ENCODE measurements at places on chromosomes 3 and 15.

- no peak for DNase-seq
Measured at GRCh38 chr3:145457825-145458552, 703.0 kb downstream of the PLOD2 start.

- no peak for DNase-seq
Measured at GRCh38 chr3:157500232-157500631, 3.0 kb downstream of the VEPH1 start.

- no peak for DNase-seq
Measured at GRCh38 chr3:123401836-123402530, 46.9 kb downstream of the ADCY5 start.

GRCh38 chr15:52923626-52924025, 133.5 kb upstream of the ONECUT1 start:
- no peak for DNase-seq

DNA sequence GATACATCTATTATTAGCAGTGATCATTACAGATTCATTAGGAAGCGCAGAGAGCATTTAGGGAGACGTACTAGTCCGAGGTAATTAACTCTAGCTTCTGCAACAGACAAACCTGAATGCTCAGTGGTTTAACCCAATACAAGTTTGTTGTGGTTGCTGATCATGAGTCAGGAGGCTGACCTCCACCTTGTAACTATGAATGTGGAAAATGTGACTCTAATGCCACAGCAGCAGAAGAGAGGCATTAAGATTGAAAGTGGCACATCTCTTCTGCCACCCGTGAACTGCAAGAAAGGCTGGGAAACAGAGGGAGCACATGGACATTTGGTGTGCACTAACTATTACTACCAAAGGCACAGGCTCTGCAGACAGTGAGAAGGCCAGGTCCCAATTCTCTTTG, 71.2 kb upstream of the C3orf80 start:
- no peak for DNase-seq

DNA sequence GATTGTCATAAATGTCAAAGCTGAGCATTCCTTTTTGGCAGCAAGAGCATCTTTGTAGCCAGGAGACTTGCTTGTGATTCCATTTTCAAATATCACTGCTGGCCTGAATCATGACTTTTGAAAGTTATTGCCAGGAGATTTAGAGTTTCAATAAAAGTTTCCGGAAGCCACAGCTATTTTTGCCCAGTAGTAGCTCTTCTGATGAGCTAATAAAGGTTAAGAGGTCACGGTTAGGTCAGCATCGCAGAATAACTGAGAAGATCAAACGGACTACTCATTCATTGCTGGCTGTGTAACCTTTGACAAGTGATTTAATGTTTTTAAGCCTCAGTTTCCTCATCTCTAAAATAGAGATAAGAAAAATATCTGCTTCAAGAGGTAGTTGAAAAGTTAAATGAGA, 105.1 kb upstream of the ETV5 start:
- DNase-seq: no peak

GRCh38 chr3:151085227-151085888, at the start of gene MED12L:
MED12L (plus strand) TSS chr3:151085664; CDS start chr3:151086927, 1,263 bp downstream.
- no peak for DNase-seq

DNA sequence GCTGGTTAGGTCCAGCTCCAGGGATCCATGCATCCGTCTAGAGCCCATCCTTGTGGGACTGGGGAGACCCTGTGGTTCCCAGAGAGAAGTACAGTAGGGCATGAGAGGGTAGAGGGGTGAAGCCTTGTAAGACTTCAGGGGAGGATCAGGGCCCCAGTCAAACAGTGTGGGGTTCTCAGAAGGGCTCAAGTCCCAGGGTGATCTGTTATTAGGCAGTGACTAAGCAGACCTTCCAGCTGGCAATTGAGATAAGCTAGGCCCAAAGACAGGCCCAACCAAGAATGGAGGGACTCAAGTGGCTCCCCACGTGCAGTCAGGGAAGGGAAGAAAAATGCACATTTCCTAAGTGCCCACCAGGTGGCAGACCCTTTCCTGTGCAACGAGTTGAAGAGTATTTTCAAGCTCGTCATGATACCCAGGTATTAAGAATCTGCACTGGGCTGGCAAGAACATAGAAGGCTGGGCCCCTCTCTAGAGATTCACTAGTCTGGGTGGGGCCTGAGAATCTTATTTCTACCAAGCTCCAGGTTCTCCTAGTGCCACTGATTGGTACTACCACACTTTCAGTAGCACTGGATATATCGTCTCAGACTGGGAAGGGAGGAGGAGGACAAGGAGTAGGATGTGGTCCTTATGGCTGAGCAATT, 240.8 kb downstream of the NR1D2 start:
- no peak for DNase-seq

DNA sequence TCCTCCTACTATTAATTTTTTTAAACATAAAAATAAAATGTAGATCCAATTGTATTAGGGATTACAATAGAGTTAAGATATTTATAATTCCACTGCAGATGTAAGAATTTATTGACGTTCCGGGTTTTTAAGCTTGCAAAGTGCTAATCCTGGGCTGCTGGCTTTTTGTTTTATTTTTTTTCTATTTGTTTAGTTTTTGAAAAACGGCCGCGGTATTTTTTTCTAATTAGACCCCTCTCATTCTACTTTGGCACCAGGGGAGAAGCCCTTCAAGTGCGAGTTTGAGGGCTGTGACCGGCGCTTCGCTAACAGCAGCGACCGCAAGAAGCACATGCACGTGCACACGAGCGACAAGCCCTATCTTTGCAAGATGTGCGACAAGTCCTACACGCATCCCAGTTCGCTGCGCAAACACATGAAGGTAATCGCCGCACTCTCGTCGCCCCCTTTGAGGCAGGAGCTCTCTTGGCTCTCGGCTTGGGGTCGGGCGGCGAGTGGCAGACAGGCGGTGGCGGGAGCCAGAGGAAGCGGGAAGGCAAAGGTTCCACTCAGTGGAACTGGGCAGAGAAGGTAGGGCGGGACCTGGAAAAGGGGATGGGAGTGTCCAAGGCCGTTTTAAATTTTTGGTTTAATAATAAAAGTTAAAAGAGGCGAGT, 3.2 kb downstream of the ZIC1 start:
- DNase-seq: no peak

GRCh38 chr3:40843208-40843624, 318.5 kb downstream of the ZNF621 start:
- no peak for DNase-seq

DNA sequence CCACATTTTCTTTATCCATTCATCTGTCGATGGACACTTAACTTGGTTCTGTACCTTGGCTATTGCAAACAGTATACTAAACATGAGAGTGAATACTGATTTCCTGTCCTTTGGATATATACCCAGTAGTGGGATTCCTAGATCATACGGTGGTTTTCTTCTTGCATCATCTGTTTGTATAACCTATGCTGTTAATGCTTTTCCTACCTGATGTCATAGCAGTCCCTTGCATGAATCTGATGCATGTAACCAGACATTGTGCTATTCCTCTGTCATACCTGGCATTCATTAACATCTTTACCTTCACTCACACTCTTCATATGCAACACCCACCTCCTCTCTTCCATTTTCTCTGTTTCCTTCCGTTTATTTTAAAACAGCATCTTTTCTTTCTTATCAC, 185.2 kb downstream of the KLHL25 start:
- no peak for DNase-seq

GRCh38 chr3:140920029-140920428, 21.6 kb upstream of the SLC25A36 start:
- no peak for DNase-seq

DNA sequence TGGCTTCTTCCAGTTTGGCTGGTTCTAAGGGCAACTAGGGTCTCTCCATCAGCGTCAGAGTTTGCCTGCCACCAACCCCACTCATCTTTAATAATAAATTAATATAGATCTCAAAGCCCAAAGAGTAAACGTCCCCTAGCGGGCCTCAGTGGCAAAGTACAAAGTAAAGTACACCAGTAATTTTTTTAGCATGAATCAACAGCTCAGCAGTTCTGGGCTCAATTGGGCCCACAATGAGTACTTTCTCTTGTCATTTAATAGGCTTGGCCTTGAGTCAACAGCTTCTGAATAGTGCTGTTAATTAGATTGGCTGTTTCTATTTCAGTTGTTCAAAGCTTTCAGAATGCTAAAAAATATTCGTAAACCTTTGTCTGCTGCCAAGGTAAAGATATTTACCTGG, 89.0 kb upstream of the PFN2 start:
- DNase-seq: no peak

- no peak for DNase-seq
Measured at GRCh38 chr3:150775001-150775599, 12.1 kb upstream of the SIAH2 start.

- DNase-seq: no peak
Measured at GRCh38 chr15:53328341-53328740, 431.1 kb downstream of the WDR72 start.

GRCh38 chr3:124599147-124599765, 131.0 kb upstream of the UMPS start:
- DNase-seq: no peak

DNA sequence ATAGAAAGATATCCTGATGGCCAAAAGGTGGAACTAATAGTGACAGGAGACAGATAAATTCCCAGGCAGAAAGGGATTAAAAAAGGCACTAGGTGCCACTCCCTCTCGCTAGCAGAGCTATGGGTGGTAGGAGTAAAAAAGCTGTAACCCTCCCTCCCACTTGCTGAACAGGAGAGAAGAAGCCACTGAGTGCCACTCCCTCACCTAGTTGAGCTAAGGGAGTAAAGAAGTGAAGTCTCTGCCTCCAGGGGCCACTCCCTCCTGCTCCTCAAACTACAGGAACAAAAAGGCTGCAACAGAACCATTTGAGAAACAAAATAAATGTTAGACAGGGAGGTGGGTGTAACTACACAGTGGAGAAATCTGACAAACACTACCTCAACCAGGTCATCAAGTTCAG, 276.2 kb upstream of the EPHA6 start:
- no peak for DNase-seq

DNA sequence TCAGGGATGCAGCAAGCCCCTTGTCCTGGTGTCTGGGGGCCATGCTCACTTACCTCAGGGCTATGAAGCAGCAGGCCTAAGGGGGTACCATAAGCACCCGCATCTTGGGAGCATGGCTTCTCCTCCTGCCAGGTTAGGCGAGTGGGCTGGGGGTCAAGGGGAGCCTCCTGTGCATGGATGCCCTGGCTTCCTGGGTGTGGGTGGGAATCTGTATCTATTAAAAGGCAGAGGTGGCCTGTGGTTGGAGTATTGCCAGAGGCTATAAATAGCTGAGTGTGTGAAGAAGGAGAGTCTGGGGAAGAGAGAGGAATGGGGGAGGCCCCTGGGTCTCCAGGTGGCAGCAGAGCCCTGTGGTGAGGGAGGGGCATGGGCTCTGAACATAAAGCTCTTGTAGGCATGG, 19.5 kb downstream of the ACVR2B start:
- no peak for DNase-seq

GRCh38 chr3:50532062-50532705, 28.8 kb upstream of the CACNA2D2 start:
- no peak for DNase-seq

DNA sequence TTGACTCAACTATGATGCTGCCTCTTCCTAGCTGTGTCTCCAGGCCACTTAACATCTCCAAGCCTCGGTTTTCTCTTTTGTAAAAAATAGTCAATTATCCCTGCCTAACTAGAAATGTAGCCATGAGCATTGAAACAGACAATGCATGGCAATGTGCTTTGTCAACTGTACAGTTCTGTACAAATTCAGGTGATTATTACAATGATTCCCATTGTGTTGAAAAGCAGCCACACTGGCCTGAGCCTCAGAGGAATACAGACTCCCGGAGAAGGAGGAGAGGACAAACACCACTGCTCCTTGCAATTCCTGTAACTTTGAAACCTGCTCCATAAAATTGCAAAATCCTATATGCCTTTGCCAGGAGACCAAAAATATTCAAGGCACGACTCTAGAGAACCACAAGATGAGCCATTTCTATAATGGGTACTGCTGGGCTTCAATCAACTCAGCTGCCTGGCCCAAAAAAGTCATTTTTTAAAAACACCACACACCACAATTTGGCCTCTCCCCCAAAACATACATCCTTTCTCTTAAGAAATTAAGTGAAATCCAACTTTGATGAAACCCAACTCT, 28.6 kb downstream of the DAPK2 start:
- no peak for DNase-seq

- DNase-seq: no peak
Measured at GRCh38 chr15:35886765-35887164, 340.8 kb upstream of the DPH6 start.

DNA sequence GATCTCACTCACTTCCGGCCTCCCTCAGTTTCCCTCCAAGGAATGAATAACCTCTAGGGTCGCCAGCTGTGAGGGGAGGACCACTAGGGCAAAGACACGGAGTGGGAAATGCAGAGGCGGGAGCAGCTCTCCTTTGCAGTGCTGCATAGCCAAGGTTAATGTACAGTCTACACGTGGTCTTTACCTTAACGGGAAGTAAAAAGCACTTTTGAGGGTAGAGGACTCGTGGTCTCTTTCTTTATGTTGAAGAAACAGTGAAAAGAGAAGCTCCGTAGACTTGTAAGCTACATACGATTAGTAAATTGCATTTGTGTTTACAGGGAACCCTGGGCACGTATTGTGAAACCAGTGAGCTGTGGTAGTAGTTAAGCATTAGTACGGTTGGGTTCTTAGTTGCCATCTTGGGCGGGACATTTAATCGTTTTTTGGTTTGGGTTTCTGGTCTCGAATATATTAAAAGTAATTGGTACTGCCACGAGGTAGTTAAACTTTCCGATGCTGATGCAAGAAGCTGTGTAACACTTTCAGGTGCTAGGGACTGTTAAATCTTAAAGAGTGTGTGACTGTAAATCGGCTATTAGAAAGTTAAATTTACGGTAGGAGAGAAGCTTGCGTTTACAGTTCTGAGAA, 828 bp downstream of the U2SURP start:
- no peak for DNase-seq

DNA sequence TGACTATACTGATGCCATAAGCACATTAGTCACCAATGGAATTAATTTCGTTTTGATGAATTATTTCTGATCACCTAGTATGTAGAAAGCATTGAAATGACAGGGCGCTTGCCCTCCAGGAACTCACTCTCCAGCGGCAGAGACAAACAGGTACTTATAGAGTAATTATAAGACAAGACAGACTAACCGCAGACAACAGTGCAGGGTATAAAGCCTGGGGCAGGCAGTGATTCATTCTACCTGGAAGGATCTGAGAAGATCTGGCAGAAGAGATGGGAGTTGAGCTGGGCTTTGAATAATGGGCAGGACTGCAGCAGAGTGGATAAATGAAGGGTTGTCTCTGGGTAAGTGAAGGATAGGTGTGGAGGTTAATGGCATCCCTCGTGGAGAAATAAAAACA, 331.8 kb downstream of the FGF12 start:
- no peak for DNase-seq

- DNase-seq: no peak
Measured at GRCh38 chr3:181899702-181900101, 188.0 kb downstream of the SOX2 start.

DNA sequence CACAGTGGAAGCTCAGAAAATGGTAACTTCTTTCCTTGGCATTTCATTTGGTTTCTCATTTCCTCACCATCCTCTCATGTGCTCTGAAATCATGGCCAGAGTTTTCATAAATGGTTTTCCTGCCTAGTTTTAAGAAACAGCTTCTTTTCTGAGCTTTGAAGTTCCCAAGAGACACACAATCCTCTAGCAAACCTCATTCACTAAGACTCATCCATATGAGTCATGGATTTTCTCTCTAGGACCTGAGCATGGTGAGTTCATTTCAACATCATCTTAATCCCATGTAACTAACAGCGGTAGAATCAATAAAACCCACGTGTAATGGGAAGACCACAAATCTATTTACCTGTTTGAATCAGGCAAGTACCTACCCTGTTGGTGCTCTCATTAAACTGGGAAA, 274.5 kb upstream of the LRTM1 start:
- DNase-seq: no peak

Data from stimulated activated CD4-positive, alpha-beta T cell treated with anti-CD3 and anti-CD28 coated beads, TNF-alpha, amount 100 ng/mL, for 4 hours (primary cell).